ENCODE measurements at places on chromosomes 3 and 15.

DNA sequence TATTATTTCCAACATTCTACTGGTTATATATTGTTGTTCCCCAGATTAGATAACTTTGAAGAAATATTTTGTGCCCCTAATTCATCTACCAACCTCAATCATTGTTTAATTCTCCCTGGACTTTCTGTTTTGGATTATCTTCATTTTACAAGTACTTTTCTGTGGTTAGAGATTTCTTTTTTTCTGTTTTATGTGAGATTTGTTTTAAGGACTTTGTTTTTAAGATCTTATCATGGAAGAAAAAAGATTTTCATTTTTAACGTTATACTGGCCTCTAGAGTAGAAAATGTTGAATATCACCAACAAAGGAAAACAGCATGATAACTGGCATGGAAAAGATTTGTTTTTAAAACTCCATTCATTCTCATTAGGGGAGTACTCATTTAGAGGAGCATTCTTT lies 210.9 kb upstream of the KCNMB2 start:
- peak; percentile 62 for DNase-seq

GRCh38 chr3:27115352-27115751 lies 253.8 kb downstream of the NEK10 start:
- no peak for DNase-seq

DNA sequence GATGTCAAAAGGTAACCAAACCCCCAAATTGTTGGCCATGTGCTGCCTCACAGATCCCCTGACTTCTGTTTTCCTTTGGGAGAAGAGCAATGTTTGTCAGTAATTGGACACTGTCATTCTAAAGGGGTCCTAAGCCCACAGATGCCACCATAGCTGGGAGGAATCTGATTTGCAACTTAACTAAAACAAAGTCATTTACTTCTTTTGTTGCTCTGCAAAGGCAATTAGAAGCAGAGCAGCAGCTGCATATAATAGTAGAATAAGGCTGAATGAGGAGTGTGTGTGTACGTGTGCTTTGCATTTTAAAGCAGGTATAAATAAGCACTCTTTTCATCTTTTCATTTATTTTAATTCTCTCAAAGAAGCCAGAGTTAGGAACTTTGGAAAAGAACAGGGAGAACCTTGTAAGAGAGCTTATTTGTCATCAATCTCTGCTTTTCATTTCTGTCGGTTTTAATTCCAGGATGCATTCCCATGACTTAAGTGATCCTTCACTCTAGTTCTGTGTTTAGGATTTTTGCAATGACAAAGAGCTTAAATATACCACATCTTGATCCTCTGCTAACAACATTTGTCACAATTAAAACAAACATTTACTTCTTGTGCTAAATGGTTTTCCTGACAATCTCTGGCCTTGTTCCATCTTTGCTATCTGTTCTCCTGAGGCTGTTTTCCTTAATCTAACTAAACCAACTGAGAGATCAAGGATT lies 530.2 kb upstream of the CBLB start:
- DNase-seq, result no peak

- DNase-seq, result peak; percentile 83
These were observed 1.4 kb downstream of the ETV5 start for GRCh38 chr3:186107215-186108105.

- no peak for DNase-seq
These were observed 42.0 kb downstream of the THBS1 start for GRCh38 chr15:39622660-39623516.

Data from Kasumi-1 (cell line).